Stimulated activated CD8-positive, alpha-beta memory T cell treated with anti-CD3 and anti-CD28 coated beads, Interleukin-7, amount 100 ng/mL, for 1 hour (primary cell): ENCODE measurements at places on chromosomes 3 and 15.

- DNase-seq, result no peak
These were observed 267.3 kb downstream of the RORA start for GRCh38 chr15:60961541-60962485.

DNA sequence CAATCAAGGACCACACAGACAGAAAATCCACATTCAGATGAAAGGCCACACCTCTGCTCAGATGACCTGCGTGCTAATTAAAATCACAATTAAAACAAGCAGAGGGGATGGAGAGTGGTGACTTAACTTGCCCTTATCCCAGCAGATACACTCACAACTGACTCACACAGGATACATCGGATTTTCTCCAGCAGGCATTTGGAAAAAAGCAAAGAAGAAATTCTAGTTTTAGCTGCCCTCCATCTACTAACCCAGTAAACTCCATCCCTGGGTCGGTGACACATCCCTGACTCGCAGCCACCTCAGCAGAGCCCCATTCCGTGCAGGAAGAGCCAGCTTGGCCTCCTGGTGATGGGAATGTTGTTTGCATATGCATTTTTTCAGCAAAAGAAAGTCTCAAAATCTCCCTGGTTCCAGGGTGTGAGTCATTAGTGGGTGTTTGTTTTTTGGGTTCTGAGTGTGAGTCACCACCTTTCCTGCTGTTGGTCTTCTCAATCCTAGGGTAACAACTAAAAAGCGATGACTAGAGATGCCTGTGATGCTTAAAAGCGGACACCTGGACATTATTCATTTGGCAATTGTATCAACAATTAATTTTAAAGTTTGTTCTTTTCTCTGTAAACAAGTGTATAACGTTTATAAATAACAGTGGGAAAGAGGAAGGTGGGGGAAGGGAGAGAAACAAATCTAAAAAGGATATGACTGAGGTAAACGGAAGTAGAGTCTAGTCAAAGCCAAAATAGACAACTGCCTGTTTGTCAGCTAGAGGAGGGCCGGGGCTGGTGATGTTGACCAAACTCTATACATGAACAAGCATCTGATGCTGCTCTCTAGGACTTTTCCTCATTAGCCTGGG is 49.8 kb upstream of the SLC4A7 start:
- DNase-seq, result no peak

DNA sequence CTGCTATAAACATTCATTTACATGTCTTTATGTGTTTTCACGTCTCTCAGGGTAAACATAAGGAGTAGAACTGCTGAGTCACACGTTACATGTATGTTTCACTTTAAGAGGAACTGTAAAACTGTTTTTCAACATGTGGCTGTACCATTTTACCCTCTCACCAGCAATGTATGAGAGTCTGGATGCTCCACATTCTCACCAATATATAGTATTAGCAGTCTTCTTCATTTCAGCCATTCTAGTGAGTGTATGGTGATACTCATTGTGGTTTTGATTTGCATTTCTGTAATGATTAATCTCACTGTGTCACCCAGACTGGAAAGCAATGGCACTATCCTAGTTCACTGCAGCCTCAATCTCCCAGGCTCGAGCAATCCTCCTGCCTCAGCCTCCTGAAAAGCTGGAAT is 37.1 kb downstream of the PHC3 start:
- no peak for DNase-seq

- DNase-seq, result no peak
These were observed 2.9 kb downstream of the PHC3 start for GRCh38 chr3:170178651-170179050.

DNA sequence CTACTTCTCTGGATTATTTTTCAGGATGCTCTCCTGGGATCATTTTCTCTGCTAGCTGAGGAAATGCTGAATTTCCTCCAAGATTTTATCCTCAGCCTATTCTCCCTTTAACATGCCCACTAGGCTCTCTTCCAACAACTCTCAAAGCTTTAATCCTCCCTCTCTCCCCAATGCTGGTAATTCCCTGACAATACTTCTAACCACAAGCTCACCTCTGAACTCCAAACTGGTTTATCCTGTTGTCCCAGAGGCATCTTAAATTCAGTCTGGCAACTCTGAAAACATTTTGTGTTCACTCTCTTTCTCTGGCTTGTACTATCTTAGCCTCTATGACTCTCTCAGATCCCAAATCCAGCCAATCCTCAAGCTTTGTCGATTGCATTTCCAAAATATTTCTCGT is 490.3 kb downstream of the MECOM start:
- DNase-seq, result no peak

DNA sequence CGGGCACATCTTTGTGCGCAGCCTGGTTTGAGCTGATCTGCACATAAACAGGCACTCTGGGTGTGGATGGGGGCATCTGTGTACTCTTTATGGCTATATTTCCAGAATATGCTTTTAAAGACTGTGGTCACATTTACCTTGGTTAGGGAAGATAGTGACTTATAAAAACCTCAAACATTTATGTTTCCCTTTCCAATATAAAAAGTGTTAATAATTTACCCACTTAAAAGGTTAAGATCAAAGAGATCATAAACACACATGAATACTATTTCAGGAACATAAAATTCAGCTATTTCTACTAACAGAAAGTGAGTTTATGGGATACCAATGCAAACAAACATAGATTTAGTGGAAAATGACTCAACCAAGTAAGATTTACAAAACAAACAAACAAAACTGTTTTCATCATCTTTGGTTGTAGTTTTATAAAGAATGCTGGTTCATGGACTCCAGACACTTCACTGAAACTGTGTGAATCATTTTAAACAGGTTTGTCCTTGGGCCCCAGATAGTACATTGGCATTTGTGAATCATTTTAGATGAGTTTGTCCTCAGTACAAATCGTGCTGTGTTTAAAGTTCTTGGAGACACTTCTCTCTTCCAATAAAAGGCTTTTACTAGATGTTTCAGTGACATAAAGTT is 253.5 kb upstream of the CTDSPL start:
- DNase-seq, result no peak

DNA sequence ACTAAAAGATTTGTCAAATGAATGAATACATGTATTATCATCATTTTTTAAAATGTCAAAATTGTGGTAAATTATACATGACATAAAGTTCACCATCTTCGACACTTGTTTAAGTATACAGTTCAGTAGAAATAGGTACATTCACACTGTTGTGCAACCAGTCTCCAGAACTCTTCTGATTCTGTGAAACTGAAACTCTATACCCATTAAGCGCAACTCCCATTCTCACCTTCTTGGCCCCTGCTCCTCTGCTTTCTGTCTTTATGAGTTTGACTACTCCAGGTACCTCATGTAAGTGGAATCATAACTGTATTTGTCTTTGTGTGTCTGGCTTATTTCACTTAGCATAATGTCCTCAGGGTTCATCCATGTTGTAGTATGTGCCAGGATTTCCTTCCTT is 50.1 kb upstream of the KBTBD8 start:
- no peak for DNase-seq

DNA sequence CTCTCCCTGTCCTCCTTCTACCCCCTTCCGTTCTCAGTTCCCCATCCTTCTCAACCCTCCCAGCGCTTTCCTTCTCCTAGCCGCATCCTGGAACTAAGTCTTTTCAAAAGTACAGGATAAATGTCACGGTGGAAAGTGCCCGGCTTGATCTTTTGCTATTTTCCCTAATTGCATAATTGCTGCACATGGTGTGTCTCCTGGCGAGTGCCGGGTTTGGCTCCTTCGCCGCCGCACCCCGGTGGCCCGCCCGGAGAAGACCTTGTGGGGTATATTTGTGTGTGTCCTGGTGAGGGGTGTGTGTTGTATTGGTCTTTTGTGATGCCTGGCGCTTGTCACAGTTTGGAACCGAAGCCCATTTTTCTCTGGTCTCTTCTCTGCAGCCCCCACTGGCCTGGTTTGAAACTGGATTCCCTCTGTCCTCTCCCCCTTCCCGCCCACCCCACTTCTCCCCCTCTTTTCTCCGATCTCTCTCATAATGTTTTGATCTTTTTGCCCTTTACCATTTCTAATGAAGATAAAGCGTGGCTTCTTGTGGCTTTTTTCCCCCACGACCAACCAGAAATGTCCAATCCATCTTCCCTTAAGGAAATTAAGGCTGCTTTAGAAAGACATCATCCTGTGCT is 692 bp downstream of the UBE2E2 start:
- no peak for DNase-seq

DNA sequence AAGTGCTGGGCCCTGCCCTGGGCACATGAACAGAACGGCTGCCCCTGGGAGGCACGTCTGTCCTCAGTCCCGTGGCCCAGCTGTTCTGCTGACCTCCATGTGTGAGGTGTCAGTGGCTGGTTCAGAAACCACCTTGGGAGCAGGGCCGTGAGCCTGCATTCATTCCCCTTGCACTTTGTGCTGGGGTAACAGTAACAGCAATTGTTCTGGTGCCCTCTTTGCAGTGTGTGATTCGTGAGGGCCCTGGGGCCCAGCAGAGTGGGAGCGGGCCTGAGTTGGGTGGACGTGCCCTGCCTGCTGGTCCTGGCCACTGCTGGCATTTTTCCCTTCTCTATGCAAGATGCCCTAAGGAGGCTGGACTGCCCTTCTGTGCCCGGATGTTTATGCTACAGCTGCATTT is 50.4 kb upstream of the MYZAP start:
- no peak for DNase-seq

DNA sequence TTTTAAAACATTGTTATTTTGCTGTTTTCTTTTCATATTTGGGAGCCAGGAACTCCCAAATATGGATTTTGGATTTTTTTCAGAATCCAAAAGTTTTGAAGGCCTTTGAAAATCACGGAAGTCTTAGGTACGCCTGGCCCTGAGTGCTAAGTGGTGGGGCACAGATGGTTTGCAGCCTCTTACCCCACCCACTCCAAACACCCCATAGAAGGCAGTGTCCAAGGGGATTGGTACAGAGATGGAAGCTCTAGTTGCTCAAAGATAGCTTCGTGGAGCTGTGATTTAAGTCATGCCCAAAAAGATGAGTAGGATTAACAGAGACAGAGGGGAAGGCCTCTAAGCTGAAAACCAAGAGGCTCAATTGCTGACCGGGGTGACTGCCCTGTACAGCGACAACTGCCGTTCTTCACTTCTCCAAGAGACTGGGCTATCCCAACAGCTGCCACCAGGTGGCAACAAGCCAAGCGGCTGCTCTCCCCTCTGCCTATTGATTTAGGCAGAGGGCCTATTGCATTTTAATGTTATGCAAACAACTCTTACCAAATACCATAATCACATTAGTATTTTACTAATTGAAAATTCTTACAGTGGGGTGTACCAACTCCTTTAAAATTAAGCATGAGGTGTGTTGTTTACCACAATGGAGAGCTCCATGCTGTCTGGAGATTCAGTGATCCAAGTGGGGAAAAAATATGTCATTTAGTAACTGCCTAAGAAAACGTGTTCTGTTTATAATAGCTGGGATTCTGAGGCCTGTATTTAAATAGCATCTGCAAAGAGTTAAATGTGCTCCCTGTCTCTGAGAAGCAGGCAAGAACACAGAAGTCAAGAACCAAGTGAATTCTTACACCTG is 64.0 kb upstream of the C15orf61 start:
- peak; percentile 81 for DNase-seq

DNA sequence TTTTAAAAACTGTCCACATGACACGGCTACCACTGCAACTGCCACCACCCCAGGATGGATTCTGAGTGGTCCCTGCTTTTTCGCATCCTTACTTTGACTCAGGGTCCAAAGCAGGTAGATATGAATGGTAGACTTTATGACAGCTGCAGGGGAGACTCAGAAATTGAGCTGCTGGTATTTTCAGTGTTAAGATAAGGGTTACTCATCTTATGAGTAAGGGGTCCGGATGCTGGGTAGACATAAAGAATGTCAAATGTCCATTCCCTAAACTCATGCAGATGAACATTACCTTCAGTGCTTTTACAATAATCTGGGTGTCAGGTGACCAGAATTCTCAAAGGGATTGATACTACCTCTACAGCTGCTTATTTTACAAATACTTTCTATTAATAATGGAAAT is 25.9 kb upstream of the BBX start:
- no peak for DNase-seq

DNA sequence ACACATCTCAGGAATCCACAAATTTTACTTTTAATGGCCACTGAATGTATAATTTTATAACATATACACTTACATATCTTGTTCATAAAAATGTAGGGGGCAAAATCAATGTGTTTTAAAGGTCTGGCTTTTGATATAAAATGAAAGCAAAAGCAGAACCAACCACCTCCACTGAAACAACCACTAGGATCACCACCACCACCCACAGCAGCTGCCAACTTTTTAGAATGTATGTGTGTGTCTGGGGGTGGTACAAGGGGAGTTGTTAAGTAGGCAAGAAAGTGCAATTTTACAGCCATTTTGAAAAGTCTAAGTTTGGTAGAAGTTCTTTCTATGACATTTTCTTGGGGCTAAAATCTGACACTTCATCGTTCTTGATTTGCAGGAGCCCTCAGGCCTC is 44.0 kb downstream of the OTOL1 start:
- DNase-seq, result no peak

DNA sequence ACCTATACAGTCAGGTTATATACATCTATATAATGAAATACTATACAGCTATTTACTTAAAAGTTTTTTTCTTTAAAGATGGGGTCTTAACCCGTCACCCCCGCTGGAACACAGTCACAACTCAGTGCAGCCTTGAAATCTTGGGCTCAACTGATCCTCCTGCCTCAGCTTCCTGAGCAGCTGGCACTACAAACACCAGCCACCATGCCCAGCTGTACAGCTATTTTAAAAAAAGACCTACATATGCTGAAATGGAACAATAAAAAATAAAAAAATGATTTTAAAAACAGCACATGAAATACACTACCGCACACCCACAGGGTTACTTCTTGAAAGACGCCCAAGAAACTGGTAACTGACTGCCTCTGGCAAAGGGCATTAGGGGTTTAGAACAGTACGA is 3.8 kb downstream of the NCBP2 start:
- no peak for DNase-seq

GRCh38 chr15:98391568-98391967 is 256.8 kb upstream of the IGF1R start:
- DNase-seq, result no peak

GRCh38 chr3:113271189-113271588 is 59.8 kb downstream of the BOC start:
- no peak for DNase-seq
